IPS DF 6.9 (cell line): ENCODE measurements at places on chromosomes 2 and 18.
A peak's percentile ranks its signal among the peaks of the same experiment; 100 is the strongest.

- DNase-seq: no peak
These were observed 19.1 kb upstream of the BCL2L11 start for GRCh38 chr2:111101592-111101991.

DNA sequence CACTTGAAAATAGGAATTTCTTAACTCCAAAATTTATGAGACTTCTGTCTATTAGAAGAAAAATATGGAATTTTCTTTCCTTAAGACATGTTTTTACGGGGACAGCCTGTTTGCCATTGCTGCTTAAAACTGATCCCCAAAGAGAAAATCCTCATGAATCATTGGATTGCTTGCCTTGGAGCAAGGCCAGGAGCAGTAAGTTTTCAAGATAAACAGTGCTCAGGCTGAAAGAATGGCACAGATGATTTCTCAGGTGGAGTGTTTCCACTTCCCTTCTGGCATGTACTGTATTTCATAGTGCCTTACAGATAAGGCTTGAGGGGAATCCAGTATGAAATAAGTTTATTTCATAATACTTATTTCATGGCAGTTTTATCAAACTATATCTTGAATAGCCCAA lies 74.3 kb upstream of the MMADHC start:
- no peak for DNase-seq

GRCh38 chr2:176490061-176490861 lies 221.0 kb downstream of the MTX2 start:
- peak; percentile 16 for DNase-seq

DNA sequence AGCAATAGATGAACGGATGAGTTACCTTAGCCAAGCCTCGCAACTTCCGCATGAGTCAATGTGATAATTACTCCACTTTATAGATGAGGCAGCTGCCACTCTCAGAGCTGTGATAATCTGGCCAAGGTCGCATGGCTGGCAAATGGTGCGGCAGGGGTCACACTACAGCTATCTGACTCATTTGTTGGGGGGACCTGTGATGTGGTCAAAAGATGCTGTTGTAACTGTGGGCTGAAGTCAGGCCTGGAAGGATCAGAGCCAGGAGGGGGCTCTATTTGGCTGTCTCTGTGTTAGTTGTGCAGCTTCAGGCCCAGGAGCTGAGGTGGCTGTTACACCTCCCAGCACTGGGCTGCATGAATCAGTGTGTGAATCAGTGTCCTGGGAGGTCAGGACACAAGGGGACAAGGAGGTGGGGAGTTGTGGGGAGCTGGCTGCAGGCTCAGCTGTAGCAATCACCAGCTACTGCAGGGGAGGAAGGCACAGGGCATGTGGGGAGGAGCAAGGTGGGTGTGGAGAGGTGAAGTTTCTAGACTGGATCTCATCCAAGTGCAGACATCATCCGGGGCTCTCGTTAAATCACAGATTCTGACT lies 33.1 kb downstream of the NGEF start:
- no peak for DNase-seq

- DNase-seq: no peak
These were observed 177.8 kb downstream of the EIPR1 start for GRCh38 chr2:3199627-3200345.

- DNase-seq: no peak
These were observed 178.8 kb upstream of the ST6GAL2 start for GRCh38 chr2:107064750-107065149.

DNA sequence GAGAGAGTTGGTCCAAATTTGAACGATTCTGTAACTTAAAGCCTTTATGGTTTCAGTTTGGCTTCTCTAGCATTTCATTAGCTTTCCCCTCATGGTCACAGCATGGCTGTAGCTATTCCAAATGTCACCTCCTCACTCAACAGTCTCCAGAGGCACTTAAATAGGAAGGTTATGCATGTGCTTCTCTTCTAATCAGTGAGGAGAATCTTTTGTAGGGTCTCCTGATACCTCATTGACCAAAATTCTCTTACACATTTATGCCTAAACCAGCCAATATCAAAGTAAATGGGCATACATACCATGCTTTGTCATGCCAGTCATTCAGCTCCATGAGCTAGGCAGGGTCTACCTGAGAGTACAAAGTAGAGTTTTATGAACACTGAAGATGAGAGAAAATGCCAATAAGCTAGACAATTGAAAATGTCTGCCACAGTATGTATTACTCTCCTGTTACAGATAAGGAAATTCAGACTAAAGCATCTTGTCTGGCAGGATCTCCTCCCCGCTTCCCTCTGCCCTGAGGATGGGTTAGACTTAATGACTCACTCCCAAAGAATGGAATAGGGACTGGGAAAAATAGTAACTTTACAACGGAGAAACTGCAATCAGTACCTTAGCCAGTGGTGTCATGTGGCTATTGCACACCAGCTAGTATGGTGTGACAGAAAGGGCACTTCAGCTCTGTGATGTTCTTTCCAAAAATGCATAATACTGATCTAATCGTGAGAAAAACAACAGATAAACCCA lies 15.4 kb downstream of the DSG2 start:
- no peak for DNase-seq

- no peak for DNase-seq
These were observed 152.8 kb upstream of the CTAGE1 start for GRCh38 chr18:22570492-22570891.
